ENCODE measurements at places on chromosomes 4 and X. TPM values are rescaled to one million over a fixed set of nuclear protein-coding genes. Genes with fewer than 3 reads are reported as not detected.

DNA sequence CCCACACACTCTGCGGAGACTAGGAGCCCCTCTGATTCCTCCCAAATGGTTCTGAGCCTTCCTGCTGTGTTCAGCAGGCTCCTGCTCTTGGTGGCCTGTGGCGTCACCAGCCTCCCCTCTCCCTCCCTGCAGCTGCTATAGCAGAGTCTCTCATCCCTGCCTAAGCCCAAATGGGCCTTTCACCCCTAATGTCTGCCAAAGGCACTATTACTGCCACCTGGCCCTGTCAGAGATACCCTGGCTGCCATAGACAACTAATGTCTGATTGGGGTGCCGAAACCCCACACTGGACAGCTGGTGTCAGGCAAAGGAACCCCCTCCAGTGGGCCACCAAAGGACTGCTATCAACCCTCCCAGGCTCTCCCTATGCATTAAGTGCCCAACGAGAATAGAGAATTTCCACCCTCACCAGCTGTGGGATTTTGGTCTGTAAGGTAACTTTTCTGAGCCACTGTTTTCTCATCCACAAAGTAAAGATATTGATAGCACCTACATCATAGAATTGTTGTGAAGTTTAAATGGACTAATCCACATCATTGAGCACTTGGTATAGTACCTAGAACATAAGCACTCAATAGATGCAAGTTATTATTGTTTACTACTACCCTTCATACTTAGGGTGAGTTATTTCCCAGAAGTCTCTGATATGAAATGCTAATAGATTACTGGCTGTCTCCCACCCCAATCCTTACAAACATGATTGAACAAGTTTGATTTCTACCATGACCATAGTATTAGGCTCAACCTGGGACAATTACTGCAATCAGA is 421.3 kb downstream of the MID1IP1 start:
- DNase-seq = no peak

GRCh38 chr4:149549911-149550310 is 265.7 kb downstream of the IQCM start:
- no peak for DNase-seq

Gene TCEAL2
- 0.23 TPM for total RNA-seq

Gene CEP135
- 2.8 TPM for total RNA-seq

- no peak for DNase-seq
Observed at GRCh38 chrX:78624426-78624825, 34.7 kb downstream of the RTL3 start.

- peak; percentile 15 for DNase-seq
Observed at GRCh38 chr4:20252656-20253282, 1.1 kb downstream of the SLIT2 start.

DNA sequence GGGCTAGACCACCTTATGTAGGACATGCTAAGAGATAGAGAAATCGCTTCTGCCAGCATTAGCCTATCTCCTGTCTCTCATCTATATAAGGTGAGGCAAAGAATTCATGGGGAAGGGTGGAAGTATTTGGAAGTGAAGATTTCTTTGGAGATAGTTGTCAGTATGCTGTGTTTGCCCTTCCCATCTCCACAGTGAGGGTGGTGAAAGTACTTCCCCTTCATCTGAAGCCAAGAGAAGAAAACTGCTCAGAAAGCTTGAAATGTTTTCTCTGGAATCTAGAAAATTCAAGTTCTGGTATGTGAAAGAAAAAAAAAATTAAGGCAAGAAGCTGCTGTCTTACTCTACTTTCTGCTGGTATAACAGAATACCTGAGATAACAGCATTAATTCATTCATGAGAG is 12.3 kb upstream of the ADH5 start:
- DNase-seq = no peak

Gene ZMAT1
- total RNA-seq = 4.3 TPM

- no peak for DNase-seq
Observed at GRCh38 chr4:128812442-128813235, 3.1 kb downstream of the JADE1 start.

- DNase-seq = no peak
Observed at GRCh38 chr4:120009731-120010130, 56.9 kb downstream of the MAD2L1 start.

Gene MAGEB3
- not detected for total RNA-seq

DNA sequence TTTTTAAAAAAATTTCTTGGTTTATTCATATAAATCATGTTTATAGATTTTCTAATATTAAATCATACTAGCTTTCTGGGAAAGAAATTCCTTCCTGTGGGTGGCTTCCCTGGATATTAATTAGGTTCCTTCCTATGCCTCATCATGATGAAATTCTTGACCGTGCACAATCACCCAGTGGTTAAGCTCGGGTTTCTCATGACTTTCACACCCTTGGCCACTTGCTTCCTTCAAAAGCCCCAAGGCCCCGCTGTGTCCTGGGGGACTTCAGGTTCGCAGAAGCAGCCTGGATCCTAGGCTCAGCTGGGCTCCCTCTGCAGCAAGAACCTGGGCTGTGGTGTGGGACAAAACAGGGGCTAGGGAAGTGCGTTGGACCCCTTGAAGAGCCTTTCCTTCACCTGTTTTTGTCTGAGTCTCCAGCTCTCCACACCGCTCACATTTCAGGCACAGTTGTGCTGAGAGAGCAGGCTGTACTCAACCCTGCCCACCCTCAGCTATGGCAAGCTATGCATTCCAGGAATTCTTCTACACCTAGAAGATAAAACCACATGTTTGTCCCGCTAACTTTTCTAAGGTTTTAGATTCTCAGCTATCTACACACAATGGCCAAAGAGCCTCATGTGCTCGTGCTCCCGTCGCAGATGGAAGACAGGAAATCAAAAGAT is 48.9 kb upstream of the TMSB15B start:
- no peak for DNase-seq

DNA sequence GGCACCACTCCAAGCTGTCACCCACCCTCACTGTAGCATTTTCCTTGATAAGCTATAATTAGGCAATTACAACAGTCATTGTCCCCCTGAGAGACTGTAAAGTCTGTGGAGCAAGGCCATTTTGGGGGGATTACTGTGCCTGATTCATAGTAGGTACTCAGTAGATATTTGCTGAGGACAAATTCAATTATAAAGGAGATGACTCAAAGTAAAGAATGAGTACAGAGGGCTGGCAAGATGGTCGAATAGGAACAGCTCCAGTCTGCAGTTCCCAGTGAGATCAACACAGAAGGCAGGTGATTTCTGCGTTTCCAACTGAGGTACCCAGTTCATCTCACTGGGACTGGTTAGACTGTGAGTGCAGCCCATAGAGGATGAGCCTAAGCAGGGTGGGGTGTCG is 42.0 kb downstream of the MAOB start:
- DNase-seq = no peak

- DNase-seq = peak; percentile 61
Observed at GRCh38 chr4:183986971-183987946, 82.2 kb downstream of the STOX2 start.

GRCh38 chr4:15364183-15364582 is 63.6 kb upstream of the C1QTNF7 start:
- DNase-seq = no peak

GRCh38 chrX:136639506-136640176 is 8.3 kb upstream of the CD40LG start:
- no peak for DNase-seq

DNA sequence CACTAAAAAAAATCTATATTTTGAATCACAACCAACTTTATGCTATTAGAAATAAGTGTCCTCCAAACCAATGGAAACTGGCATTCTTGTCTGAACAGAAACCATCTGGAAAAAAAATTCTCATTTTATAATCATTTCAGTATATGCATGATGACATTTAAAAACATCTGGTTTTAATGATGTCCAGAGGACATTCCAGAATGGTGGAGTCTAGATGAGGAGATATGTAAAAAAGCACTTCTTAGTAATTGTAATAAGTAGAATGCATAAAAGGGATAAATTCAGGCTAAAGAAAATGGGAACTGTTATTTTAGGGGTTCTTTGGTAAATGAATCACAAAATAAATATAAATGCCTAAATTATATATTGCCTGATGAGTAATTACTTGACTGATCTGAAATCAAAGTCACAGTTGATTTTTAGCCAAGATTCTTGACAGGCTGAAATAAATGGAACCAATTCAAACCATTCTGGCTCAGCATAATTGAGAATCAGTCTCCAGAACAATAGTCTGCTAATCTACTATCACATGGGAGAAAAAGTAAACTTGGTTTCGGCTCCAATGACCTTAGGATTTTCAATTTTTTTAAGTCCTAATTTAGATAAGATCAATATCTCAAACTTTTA is 636.6 kb downstream of the FAT4 start:
- no peak for DNase-seq

Gene CMC4
- 20.1 TPM for total RNA-seq

- no peak for DNase-seq
Observed at GRCh38 chr4:187992971-187993370, 2.6 kb upstream of the ZFP42 start.

Gene FGA
- total RNA-seq = not detected

DNA sequence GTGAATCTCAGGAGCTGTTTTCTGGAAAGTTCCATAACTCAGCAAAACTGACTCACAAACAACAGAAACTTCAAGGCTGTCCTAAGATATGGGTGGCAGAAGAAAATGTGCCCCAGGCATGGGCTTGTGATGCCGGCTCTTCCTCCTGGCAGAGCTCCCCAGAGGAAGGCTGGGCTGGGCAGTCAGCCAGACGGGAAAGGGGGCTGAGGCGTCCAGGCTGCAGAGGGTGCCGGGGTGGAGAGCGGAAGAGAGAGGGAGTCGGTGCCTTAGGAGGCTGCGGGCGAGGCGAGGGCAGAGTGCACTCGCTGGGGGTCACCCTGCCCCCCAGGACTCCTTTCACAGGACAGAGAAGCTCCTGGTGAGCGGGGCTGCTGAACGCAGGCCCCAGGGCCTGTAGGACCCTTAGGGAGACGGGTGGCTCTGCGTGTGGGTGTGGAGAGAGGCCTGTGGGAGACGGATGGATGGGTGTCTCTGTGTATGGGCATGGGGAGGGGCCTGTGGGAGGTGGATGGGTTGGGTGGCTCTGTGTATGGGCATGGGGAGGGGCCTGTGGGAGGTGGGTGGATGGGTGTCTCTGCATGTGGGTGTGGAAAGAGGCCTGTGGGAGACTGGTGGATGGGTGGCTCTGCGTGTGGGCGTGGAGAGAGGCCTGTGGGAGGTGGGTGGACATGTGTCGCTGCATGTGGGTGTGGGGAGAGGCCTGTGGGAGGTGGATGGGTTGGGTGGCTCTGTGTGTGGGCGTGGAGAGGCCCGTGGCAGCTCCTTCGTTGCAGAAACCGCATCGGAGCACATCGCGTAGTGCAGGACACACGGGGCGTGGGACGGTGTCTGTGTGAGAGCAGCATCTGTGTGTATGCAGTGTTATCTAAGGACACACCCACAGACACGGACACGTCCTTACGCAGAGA is 15.9 kb downstream of the PCGF3 start:
- peak; percentile 36 for DNase-seq

- no peak for DNase-seq
Observed at GRCh38 chr4:111681751-111682150, 463.5 kb upstream of the FAM241A start.

Gene CT45A2
- not detected for total RNA-seq

Gene IRS4
- total RNA-seq = not detected

- DNase-seq = no peak
Observed at GRCh38 chr4:22241415-22241814, 274.5 kb downstream of the ADGRA3 start.

DNA sequence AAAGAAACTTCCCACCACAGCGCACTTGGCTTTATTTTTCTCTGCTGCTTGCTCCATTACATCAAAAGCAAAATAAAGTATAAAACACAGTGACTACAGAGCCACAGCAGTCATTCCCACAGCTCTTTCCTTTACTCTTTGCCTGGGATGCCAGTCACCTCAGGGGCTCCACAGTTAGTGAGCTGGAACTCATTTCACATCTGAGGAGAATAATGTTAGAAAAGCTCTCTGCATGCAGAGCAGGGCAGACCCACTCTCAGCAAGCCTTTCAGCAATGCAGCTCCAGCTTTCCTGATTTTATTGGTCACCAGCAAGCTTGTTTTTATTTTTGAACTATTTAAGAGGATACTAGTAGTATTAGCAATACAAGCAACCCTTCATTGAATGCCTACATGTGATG is 13.8 kb downstream of the GRXCR1 start:
- DNase-seq = no peak

Gene NIPAL1
- total RNA-seq = 0.08 TPM

Gene DMP1
- total RNA-seq = not detected

DNA sequence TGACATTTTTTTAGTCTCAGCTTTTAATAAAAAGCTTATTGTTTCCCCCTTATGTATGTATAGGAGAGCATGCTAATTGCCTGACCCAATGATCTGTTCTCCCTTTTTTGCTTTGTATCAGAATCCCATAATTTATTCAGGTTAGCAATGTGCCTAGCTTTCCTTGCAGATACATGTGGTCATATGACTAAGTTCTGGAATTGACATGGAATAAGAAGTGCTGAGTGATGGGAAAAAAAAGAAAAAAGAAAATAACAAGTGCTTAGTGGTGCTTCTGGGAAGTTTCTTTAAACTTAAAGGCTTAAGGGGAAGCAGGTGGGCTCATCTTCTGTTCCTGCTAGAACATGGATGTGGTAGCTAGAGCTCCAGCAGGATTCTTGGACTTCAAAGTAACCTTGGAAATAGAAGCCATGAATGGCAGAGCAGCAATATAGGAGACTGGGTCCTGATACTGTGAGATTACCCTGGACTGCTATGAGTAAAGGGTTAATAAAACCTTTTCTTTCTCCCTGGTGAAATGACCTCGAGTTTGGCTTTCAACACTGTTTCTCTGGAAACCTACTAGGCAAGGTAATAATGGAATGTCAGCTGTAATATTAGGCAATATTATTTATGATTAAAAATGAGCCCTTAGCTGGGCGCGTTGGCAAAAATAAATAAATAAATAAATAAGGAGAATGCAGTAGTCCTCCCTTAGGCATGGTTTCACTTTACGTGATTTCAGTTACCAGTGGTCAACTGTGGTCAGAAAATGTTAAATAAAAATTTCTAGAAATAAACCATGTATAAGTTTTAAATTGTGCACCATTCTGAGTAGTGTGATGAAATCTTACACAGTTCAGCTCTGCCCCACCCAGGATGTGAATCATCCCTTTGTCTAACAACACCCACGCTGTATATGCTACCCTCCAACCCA is 16.7 kb upstream of the RBM41 start:
- no peak for DNase-seq

Gene DDX53
- not detected for total RNA-seq

- no peak for DNase-seq
Observed at GRCh38 chrX:154529206-154529612, 13.2 kb upstream of the FAM3A start.

DNA sequence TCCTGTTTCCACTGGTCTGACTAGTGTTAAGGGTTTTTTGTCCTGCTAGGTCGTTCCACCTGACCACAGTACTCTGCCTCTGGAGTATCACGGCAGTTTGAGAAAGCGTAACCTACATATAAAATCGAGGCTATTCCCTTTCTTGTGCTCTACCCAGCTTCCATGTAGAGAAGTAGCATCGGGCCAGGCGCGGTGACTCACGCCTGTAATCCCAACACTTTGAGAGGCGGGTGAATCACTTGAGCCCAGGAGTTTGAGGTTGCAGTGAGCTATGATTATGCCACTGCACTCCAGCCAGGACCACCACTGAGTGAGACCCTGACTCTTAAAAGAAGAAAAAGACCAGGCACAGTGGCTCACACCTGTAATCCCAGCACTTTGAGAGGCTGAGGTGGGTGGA is 7.5 kb downstream of the PPEF1 start:
- no peak for DNase-seq

GRCh38 chrX:103635436-103635835 is 6.7 kb downstream of the TCEAL1 start:
- DNase-seq = no peak
